ENCODE measurements at places on chromosomes 7 and 10.

DNA sequence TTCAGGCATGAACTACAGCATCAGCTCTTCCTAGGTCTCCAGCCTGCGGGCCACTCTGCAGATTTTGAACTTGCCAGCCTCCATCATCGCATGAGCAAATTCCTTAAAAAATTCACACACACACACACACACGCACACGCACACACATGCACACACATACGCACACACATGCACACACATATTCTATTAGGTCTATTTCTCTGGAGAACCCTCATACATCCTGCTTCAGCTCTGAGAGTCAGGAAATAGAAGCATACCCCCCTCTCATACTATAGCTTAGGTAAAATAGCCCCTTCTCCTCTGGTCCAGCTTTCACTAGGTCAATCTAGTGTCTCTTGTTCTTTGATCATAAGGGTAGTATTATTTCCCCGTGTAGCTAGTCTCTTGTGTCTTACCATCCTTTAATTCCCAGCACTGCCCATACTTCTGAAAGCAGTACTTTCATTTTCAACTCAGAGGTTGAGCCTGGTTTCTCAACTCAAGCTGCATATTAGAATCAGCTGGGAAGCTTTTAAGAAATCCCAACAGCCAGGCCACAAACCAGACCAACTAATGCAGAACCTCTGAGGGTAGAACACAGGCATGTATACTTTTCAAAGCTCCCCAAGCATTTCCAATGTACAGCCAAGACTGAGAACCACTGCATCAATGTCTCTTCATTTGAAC lies 30.9 kb upstream of the ITGB8 start:
- no peak for DNase-seq

DNA sequence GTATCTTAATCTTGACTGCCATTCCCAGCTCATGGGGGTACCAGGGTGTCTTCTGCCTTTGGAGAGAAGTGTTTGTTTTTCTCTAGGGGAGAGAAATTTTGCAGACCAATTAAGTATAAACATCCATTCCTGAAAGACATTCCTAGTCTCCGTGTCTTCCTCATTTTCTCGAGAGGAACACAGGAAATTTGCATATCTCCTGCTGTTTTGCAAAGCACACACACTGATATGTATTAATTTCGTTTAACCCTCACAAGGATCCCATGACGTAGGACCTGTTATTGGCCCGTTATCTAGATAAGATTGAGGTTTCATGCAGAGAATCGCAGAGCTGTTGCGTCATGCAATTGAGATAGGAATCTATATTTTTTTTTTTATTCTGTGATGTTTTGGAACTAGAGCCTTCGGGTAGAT lies 944 bp downstream of the RHBDD2 start:
- DNase-seq, result no peak

DNA sequence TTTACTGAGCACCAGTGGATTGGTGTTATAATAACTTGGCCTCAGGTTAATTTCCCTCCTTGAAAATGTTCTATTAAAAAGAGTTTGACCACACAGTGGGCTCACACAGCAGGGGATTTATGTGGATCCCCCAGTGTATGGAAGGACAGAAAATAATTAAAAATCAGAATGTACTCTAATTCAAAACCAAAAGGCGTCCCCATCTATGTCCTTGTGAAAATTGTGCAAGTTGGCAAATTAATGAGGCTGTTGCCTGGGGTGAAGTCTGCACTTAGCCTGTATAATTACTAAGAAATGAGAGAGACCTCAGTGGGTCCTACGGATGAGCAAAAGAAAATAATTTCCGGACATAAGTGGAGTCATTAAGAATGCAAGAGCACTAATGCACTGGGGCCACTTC lies 31.1 kb downstream of the PIK3CG start:
- DNase-seq, result no peak

GRCh38 chr10:110643653-110644597 lies at the start of gene RBM20:
Gene RBM20, plus strand, starts transcription at chr10:110644336. Its CDS starts 119 bp downstream, at chr10:110644455.
- DNase-seq, result no peak

- DNase-seq, result no peak
Measured at GRCh38 chr7:147952918-147953317, 637.6 kb upstream of the C7orf33 start.

GRCh38 chr7:28408960-28409715 lies 3.2 kb upstream of the CREB5 start:
- DNase-seq, result peak; percentile 78

GRCh38 chr7:102908676-102909075 lies 4.1 kb upstream of the LRRC17 start:
- DNase-seq, result no peak

DNA sequence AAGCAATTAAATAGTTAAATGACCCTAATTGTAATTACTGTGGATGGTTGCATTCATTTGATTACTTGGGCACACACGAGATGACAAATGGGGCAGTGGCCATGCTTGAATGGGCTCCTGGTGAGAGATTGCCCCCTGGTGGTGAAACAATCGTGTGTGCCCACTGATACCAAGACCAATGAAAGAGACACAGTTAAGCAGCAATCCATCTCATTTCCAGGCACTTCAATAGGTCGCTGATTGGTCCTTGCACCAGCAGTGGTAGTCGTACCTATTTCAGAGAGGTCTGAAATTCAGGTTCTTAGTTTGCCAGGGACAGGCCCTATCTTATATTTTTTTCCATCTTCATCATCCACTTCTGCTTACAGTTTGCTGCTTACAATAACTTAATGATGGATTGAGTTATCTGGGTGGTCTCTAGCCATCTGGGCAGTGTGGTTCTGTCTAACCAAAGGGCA lies 8.3 kb downstream of the PCBD1 start:
- DNase-seq, result no peak

GRCh38 chr7:95927756-95928155 lies 155.4 kb downstream of the DYNC1I1 start:
- no peak for DNase-seq

DNA sequence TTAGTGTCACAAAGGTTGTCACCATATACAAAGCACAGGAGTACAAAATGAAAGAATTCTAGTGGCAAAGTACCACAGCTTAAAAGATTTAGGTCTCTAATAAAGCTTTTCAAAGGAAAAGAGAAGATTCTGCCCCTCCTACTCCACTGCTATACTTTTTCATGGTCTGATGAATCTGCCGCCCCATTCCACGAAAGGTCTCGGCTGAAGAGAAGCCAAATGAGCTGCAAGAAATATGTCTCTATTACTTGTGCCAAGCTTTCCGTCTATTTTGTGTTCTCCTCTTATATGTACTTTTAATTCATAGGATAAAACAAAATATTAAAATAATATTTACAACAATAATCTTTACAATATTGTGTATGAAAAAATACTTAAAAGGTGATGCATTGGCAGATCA lies 222.6 kb downstream of the ANK3 start:
- DNase-seq, result no peak

GRCh38 chr7:29005406-29005805 lies 47.3 kb upstream of the TRIL start:
- DNase-seq, result no peak

GRCh38 chr10:90652519-90652918 lies 205.3 kb downstream of the HTR7 start:
- DNase-seq, result no peak

- DNase-seq, result no peak
Measured at GRCh38 chr7:90972906-90973550, 291.2 kb upstream of the FZD1 start.

DNA sequence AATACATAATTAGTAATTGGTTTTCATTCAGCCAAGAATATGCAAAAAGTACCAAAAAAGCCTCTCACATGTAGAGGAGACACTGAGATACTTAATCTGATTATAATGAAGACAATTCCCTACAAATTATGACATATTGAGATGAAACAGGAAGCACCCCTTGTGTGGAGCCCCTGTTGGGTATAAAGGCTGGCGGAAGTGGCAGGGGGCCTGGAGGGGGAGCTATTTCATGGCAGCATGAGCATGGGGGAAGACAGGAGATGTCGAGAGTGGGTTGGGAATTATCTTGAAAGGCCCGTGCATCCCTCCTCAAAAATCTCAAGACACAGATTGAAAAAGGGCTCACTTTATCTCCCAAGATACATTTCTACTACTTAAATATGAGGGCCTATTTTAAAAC lies 96.9 kb downstream of the PIP4K2A start:
- no peak for DNase-seq

DNA sequence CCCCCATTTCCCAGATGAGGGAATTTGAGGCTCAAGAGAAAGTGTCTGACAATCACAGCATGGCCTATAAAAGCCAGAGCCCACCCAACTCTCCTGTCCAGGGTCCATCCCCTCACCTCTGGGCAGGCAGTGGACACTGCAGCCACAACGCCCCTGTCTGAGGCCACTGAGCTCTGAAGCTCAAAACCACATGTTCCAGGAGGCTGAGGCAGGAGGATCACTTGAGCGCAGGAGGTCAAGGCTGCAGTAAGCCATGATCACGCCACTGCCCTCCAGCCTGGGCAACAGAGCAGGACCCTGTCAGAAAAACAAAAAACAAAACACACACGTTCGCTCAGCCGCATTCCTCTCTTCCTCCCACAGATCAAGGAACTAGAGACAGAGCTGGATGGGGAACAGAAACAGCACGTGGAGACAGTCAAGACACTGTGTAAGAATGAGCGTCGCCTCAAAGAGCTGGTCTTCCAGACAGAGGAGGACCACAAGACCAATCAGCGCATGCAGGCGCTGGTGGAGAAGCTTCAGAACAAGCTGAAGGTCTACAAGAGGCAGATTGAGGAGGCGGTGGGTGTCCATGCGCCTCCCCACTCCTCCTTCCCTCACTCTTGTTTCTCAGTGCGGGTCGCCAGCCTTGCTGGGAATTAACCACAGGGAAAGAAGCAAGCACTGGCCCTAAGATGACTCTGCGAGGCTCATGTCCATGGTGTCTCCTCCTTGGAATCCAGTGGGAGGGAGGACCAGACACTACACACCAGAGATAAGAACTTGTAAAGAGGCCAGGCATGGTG lies 20.0 kb upstream of the ARPC1A start:
- DNase-seq, result no peak

DNA sequence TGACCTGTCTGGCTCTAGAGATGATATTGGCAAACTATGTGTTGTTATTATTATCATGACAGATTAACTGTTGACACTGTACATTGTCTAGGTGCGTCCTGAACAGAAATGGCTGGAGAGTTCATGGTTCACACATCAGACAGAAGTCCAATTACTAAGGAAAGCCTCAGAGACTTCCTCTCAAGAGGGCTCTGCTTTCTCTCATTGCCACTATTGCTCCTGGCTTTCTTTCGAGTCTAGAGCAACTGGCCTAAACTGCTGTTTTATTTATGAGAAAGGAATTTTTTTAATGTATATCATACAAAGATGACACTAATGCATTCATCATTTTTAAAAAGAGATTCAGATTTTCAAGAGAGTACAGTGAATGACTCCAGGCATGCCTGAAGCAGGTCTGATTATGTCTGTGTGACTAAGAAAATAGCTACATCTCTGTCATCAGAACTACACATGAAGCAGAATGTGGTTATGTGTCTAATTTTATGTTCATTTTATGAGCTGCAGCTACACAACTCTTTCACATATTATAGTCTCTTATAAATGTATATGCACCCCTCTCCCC lies 30.4 kb downstream of the NRCAM start:
- DNase-seq, result no peak

- DNase-seq, result no peak
Measured at GRCh38 chr7:42189535-42189934, 47.5 kb downstream of the GLI3 start.

GRCh38 chr10:94777886-94778458 lies 15.5 kb downstream of the CYP2C19 start:
- no peak for DNase-seq

DNA sequence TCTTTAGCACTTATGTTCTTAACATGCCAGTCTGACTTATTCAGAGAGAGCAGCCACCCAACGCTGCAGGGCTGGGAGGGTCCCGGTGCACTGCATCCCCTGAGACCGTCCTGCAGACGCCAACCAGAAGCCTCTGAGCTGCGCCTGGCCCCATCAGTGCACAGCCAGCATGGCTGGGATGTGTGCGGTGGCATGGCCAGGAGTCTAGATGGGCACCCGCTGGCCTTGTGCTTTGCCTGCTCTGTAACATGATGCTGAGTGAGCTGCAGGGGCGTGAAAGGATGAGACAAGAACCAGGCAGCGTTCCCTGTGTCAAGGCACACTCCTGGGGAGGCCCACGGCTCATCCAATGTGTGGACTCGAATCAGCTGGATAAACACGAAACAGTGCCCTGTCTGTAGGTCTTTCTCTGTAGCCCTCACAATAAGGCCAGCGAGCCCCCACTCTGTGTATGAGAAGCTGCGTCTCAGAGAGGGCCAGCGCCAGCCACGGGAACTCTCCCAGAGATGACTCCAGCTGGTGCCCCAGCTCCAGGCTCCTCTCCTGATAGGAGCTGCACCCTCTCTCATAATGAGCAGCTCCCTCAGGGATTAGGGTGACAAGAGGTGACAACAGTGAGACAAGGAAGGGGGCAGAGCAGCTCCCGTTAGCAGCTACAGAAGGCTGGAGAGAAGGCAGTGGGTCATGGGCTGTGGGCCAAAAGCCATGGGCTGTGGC lies 96.8 kb downstream of the TNS3 start:
- no peak for DNase-seq

- no peak for DNase-seq
Measured at GRCh38 chr7:36621396-36621795, 102.9 kb downstream of the AOAH start.

- no peak for DNase-seq
Measured at GRCh38 chr10:85048644-85049043, 720.3 kb downstream of the CCSER2 start.

DNA sequence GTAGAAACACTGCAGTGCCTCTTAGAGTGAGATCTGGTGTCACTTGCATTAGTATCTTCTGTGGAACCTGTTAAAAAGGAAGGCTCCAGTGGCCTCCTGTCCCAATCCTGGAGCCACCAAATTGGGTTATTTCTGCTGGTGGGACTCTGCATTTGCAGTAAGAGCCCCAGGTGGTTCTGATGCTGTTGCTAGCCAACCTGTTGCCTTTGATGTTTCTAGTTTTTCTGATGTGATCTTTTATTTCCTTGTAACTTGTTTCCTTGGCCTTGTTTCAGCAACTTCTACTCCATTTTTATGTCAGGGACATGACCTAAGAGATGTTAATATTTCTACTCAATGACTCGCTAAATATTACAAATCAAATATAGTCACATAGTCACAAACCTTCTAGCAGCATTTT lies 12.5 kb upstream of the STN1 start:
- no peak for DNase-seq

- no peak for DNase-seq
Measured at GRCh38 chr7:105711726-105712402, 130.6 kb upstream of the EFCAB10 start.

DNA sequence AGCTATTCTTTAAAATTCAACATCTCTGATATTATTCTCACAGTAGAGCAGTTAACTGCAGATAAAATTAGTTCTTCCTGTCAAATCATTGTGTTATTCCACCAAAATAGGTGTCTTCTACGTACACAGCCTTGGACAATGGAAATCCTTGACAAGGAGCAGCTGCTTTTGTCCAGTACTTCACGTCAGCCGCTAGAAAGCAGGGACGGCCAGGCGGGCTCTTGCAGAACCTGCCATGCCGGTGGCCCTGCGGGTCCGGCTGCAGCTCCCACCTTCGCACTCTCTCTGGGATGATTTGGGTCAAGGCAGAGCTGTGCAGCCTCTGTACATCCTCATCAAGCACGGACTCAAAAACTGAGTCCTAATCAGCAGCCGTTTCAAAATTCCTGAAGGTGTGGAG lies 2.2 kb upstream of the FOXI2 start:
- DNase-seq, result no peak
